ENCODE measurements at places on chromosomes 2 and 18.

- H3K4me3 ChIP-seq: no peak overlapping the region
- no peaks in the 10 kb centered on the region for H3K36me3 ChIP-seq
- H3K27ac ChIP-seq: no peak overlapping the region
- no peaks in the 10 kb centered on the region for H3K27me3 ChIP-seq
- H3K4me1 ChIP-seq: peaks cover 4% of the 10 kb centered on the region
These were observed 75.2 kb downstream of the ZNF516 start for GRCh38 chr18:76419811-76420210.

DNA sequence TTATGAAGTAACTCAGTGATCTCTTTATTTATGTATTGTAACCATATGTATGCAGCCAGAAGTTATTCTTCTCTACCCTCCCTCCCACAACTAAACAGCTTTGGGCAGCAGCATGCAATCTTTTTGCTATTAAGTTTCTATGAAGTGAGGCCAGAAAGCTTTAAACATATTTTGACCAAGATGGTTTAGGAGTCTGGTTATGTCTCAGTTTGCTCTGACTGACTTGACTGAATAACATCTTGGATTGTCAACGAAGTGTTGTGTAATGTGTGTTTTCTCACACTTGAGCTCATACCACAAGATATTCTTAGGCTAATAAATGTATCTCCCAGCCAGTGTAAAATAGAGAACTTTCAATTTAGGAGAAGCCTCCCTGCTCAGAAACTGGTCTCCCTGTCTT lies 104.3 kb downstream of the TTC27 start:
- no peak overlapping the region for H3K27ac ChIP-seq
- no peak overlapping the region for H3K4me3 ChIP-seq
- H3K4me1 ChIP-seq: no peaks in the 10 kb centered on the region
- H3K36me3 ChIP-seq: peaks cover 11% of the 10 kb centered on the region
- H3K27me3 ChIP-seq: no peaks in the 10 kb centered on the region

- no peak overlapping the region for H3K27ac ChIP-seq
- no peaks in the 10 kb centered on the region for H3K36me3 ChIP-seq
- H3K27me3 ChIP-seq: no peaks in the 10 kb centered on the region
- H3K4me1 ChIP-seq: no peaks in the 10 kb centered on the region
These were observed 131.2 kb upstream of the SOX11 start for GRCh38 chr2:5561006-5561405.

- no peak overlapping the region for H3K4me3 ChIP-seq
- no peaks in the 10 kb centered on the region for H3K27me3 ChIP-seq
- H3K27ac ChIP-seq: no peak overlapping the region
- peaks cover 17% of the 10 kb centered on the region for H3K36me3 ChIP-seq
- H3K4me1 ChIP-seq: no peaks in the 10 kb centered on the region
These were observed 64.0 kb downstream of the RALBP1 start for GRCh38 chr18:9539283-9539682.

DNA sequence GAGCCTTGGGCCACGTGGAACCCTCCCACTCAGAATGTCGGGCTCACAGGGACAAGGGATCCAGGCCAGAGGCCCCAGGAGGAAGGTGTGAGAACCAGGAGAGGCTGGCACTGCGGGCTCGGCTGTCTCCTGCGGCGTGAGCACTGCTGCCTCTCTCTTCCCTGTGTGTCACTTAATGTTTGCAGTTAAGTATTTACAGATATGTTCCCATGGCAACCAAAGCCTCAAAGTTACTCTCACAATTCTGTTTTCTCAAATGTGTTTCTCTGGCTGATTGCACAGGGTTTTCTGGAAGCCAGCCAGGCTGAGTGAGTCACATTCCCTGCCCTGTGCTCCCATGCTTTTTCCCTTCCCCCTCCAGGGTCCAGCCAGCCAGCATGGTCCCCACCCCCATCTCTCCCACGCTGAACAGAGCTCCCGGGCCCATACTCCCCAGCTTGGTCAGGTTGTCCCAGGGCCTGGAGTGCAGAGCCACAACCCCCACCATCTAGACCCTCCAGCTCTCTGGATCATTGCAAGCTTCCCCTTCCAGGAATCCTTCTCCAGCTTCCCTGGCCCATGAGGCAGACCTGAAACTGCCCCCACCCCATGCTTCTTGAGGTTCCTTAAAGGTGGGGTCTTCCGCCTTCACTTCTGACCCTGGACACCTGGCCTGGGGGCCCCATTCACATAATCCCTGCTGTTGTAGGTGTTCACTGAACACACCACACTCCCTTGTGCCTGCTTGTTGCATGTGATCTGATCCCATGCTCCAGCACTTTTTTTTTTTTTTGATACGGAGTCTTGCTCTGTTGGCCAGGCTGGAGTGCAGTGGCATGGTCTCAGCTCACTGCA lies 265.9 kb downstream of the CELF4 start:
- no peaks in the 10 kb centered on the region for H3K4me1 ChIP-seq
- H3K27ac ChIP-seq: no peak overlapping the region
- no peak for DNase-seq
- H3K4me3 ChIP-seq: no peak overlapping the region

DNA sequence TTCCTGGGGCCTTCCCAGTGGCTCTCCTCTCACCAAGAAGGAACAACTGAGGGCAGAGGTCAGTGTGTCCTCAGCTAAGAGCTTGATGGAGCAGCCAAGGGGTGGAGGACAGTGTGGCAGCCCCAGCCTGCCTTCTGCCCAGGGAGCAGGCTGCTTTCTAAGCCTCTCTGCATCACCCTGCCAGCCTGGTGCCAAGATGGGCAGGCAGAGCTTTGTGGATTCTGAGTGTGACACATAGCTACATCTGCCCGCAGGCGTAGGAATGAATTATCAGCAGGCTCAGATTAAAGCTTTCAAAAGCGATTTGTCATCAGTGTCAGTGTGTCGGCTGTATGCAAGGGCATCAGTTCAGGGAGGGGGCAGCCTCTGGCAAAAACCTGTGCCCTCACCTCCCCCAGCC lies 8.7 kb downstream of the MAL start:
- no peak overlapping the region for H3K27ac ChIP-seq
- H3K4me3 ChIP-seq: no peak overlapping the region
- peaks cover 76% of the 10 kb centered on the region for H3K4me1 ChIP-seq
- H3K36me3 ChIP-seq: peaks cover 19% of the 10 kb centered on the region
